ENCODE measurements at places on chromosomes 16 and 17.

- DNase-seq = peak; percentile 77
Observed at GRCh38 chr16:75080205-75081029, 36.2 kb downstream of the LDHD start.

- no peak for DNase-seq
Observed at GRCh38 chr17:62062302-62062701, 2.8 kb downstream of the MED13 start.

DNA sequence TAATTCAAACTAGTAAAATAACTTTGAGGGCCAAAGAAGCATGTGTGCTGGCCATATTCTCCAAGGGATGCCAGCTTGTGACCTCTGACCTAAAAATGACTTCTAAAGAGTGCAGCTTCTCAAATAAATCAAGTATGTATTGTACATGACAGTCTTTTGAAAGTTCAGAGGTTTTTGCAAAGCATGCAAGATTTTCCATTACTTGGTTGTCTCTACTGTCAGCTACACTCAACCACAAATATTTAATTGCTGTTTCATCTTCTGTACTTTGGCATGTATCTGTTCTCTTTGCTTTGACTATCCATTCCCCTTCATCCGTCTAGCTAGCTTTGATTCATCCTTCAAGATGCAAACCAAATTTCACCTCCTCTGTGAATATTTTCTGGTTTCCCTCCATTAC is 121.9 kb upstream of the HS3ST2 start:
- DNase-seq = peak; percentile 30

GRCh38 chr16:21277927-21278706 is at the start of gene CRYM:
Gene CRYM (minus strand): TSS chr16:21278290. CDS start chr16:21278251, 39 bp downstream.
- peak; percentile 19 for DNase-seq

DNA sequence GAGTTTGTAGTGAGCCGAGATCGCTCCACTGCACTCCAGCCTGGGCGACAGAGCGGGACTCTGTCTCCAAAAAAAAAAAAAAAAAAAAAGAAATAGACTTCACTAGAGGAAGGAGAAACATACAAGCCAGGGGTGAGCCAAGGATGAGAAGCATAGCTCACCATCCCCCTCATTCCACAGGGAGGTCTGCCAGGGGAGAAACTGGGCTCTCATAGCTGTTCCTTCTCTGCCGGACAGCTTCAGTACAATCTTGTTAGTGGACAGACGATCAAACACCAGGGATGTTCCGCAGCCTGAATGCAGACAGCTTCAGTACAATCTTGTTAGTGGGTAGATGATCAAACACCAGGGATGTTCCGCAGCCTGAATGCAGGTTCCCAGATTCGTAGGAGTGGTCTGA is 509.6 kb downstream of the CDH13 start:
- no peak for DNase-seq

GRCh38 chr16:66904846-66905632 is 13.6 kb downstream of the CDH16 start:
- DNase-seq = no peak

DNA sequence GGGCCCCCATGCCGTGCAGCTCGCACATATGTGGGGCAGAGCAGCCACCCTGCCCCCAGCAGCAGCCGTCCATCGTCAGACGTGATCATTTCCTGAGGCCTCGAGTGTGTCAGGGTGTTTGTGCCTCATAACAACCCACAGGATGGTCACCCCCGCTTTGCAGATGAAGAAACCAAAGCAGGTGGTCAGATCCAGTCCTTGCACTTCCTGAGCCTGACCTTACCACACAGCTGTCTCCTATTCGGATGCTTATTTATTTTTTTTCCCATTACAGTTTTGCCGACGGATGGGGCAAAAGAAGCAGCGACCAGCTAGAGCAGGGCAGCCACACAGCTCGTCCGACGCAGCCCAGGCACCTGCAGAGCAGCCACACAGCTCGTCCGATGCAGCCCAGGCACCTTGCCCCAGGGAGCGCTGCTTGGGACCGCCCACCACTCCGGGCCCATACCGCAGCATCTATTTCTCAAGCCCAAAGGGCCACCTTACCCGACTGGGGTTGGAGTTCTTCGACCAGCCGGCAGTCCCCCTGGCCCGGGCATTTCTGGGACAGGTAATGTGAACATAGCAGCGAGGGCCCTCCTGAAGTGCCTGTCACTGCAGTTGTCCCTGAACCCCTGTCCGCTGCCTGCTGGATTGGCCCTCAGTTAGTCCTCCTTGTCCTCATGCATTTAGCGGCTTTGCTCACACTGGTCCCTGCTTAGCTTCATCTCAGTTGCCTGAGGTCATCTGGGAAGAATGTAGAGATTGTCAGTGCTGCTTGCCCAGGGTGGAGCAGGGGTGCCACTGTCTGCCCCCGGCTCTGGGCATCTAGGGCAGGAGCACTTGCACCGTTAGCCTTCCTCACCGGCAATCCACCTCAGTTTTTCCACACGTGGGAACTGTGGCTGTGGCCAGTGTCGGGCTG is 1.4 kb downstream of the MPG start:
- peak; percentile 9 for DNase-seq

GRCh38 chr17:1347589-1348323 is 52.3 kb downstream of the YWHAE start:
- DNase-seq = no peak

DNA sequence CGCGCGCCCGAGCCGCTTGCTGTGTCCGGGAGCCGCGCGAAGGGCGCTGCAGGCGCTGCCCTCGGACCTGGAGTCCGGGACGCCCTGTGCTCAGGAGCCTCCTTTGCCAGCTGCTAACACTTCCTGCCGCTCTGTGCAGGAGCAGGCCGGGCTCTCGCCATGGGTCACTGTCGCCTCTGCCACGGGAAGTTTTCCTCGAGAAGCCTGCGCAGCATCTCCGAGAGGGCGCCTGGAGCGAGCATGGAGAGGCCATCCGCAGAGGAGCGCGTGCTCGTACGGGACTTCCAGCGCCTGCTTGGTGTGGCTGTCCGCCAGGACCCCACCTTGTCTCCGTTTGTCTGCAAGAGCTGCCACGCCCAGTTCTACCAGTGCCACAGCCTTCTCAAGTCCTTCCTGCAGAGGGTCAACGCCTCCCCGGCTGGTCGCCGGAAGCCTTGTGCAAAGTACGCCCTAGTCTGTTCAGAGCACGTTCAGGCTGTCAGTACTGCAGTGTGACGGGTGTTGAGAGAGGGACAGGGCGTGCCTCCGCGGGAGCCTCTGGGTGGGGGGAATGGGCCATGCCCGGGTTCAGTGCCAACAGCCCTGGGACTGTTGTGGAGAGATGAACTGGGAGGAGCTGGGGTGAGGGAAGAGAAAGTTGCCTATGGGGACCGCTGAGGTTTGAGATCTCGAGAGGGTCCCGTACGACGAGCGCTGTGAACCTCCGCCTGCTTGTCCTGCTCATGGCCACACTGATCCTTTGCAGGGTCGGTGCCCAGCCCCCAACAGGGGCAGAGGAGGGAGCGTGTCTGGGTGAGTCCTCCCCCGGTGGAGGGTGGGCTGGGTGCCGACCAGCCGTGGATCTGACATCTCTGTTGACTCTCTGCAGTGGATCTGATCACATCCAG is 1.3 kb downstream of the ZNF276 start:
- no peak for DNase-seq

DNA sequence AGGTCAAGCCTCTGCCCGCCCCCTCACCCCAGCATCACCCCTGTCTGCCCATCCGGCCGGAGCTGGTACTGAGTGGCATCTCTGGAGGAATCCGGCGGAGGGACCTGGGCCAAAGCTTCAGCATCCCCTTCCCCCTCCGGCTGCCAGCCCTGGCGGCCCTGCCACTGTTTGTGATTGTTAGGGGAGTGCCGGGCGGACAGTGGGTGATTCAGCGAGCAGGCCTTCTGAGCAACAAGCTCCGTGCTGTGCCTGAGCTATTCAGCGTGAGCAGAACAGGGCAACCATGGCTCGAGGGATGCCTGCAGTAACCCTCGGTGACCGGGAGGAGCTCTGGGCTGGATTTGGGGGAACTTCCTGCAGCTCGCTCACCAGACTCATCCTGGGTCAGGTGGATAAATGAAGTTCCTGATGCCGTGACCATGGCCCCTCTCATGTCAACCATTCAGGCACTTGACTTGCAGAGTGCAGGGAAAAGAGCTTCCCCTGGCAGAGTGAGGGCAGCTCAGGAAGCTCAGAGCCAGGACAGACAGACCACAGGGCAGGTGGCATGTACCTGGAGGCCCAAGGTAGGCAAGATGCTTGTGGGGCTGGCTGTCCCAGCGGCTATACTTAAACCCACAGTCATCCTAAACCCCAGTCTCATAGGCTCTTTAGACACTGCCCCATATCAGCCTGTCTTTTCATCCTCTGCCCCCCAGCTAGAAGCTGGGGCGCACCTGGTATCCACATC is 24.3 kb upstream of the MLKL start:
- DNase-seq = no peak

- peak; percentile 20 for DNase-seq
Observed at GRCh38 chr17:7774055-7774521, 56.5 kb downstream of the DNAH2 start.

GRCh38 chr16:67399218-67399733 is 6.0 kb upstream of the TPPP3 start:
- no peak for DNase-seq

DNA sequence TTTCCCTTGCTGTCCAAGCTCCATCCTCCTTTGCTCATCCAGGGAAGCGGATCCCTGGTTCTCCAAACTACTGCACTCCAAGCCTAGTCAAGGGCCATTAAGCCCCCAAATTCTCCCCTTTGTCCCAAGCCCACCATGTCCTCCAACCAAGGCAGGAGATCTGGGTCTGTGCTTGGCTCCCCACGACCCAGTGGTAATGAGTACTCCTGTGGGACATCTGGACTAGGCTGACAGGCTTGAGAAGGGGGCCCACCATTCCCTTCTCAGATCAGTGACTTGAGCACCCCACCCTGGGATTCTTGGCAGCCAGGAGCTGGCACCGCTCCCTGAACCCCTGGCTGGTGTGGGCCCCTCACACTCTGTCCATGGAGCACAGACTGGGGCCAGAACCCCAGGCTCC is 17.1 kb downstream of the OSBPL7 start:
- DNase-seq = no peak

GRCh38 chr17:37745801-37746426 is 1.1 kb upstream of the HNF1B start:
- no peak for DNase-seq

DNA sequence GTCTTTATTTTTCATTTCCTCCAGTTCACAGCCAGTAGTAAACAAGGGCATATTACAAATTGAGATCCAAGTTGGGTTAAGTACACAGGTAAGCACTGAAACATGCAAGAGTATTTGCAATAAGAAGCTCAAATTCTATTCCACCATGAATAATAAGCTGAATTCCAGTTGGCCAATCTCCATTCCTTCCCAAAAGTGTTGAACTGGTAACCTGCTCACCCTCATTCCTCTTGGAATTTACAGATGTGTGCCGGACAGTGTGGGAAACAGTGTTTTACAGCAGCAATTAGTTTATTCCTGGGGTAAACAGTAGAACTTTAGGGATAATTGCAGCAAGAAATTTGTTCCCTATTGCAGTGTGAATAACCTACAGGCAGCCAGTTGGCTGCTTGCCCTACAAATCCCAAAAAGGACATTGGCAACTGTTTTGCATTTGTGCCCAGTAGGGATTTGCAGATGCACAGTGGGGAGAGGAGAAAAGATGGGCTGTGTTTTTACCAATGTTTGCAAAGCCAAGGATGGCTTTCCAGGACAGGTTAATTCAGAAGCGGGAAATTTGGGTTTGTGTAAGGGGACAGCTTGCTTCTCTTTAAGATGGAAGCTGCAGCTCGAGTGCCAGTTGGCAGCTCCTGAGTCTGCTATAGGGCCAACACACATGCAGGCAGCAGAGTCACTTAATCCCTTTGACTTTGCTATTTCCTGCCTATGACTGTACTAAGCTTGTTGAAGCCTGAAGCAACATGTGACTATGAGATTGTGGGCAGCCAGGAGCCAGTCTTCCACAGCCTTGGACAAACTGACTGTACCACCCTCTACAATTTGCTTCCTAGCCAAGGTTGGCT is 318.9 kb downstream of the MAP2K6 start:
- peak; percentile 66 for DNase-seq

DNA sequence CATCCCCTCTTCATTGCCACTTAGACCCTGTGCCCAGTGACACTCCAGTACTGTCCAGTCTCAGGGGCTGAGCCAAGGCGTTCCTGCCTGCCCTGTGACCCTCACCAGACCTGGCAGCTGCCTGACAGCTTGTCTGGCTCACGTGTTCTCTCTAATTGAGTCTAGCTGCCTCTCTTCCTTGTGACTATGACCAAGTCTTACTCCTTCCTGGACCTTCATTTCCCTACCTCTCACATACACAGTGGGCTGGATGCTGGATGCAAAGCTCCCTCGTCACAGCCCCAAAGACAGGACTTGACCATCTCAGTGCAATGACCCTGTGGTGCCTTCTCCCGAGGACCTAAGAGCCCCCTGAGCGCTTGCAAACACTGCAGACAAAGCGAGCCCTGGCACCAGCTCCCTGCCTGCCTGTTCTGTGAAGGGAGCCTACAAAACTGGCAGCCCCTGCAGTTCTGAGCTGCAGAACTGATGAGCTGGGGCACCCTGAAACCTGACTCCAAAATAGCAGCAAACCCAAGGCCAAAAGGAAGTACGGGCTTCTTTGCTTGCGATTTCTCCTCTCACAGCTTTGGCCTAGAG is 1.7 kb downstream of the DEXI start:
- DNase-seq = no peak

DNA sequence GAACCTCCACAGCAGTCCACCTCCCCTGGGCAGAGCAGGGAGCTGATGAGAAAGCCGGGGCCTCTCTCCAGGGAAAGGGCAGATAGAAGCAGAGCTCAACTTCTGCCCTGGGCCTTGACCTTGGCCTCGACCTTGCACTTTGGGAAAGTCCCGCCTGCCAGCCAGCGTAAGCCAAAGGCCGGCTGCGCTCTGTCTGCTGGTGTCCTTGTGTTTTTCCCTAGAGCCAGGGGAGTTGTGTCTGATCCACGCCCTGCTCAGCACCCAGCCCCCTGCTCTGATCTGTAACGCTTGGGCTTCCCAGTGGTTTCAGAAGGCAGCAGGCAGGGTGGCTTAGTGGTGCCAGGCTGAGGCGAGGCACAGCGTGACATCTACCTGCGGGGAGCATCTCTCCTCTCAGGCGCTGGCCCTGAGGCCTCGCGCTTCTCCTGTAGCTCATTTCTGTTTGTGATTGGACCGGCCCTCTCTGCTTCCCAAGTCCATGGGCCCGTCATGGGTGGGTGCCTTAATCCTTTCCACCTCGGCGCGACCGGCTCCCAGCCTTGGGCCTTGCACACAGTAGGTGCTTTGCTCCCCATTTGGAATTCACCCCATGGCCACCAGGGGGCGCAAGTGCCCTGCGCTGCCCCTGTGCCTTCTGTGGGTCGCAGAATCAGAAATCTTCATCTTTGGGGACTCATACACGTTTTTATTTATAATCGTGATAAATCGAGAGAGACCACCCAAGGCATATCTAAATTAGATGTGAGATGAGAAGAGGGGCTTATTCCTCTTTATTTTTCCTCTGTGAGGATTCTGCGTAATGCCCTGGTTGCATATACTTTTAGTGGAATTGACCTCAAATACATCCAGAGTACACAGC is 24.2 kb downstream of the SGSH start:
- DNase-seq = no peak

GRCh38 chr16:79294568-79294967 is 306.0 kb downstream of the MAF start:
- DNase-seq = no peak

DNA sequence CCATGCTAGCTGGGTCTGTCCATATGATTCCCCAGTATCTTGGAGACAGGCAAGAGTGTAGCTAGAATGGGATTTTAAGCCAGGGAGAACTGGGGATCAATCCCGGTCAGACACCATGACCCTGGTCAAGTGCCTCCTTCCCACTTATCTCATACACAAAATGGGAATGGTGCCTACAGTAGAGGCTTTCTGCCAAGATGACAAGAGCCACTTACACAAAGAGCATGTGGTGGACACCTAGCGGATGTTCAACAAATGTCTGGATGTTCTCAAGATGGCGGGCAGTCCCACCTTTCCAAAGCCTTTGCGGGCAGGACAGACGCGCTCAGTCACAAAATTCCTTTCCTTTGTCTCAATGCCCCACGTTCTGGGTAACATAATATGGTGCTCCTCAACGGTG is 57.3 kb downstream of the MAF start:
- DNase-seq = no peak
